Psoas muscle (tissue), 8 donors: ENCODE measurements at places on chromosomes 16 and 17. TPM values are rescaled to one million over a fixed set of nuclear protein-coding genes. Genes with fewer than 3 reads are reported as not detected.
A peak's percentile ranks its signal among the peaks of the same experiment; 100 is the strongest.

DNA sequence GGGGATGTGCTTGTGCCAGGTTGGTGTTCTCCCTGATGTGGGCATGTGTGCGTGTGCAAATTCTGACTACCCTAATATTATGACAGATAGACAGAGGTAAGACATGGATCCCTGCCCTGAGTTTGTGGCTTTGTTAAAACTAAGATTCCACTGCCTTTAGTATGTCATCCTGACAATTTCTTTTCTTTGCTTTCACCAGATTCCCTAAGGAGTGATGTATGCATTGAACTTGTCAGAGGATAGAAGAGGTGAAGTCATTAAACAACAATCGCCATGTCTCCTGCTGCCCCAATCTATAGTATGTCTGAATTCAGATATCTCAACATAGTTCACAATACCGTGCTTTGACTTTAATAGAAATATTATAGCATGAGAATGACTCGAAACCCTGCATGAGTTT is 137.1 kb upstream of the ELAC2 start:
- no peak for DNase-seq

DNA sequence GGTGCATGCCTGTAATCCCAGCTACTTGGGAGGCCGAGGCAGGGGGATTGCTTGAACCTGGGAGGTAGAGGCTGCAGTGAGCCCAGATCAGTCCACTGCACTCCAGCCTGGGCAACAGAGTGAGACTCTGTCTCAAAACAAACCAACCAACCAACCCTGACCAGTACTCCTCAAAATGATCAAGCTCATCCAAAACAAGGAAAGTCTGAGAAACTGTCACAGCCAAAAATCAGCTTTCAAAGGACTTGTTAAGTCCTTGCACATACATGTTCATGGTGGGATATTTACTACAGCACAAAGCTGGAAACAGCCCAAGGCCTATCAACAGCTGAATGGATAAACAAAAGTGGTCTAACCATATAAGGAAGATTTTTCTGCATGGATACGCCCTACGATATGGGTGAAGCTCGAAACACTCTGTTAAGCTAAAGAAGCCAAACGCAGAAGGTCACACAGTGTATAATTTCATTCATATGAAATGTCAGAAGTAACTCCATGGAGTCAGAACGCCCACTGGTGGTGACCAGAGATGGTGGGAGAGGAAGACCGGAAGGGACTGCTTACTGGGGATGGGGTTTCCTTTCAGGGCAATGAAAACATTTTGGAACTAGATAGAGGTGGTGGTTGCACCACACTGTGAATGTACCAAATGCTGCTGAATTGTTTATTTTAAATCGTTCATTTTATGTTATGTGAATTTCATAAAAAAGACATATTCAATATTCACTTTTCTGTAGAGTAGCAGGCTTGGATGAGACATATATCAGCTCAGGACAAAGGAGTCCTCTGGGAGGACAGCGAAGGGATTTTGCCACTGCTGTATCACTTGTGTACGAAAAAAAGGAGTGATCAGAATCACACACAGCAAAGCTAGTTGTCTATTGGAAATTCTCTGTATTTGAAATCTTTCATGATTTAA is 17.7 kb downstream of the CCL17 start:
- DNase-seq, result no peak

GRCh38 chr17:80229011-80229410 is 8.8 kb downstream of the SLC26A11 start:
- no peak for DNase-seq

DNA sequence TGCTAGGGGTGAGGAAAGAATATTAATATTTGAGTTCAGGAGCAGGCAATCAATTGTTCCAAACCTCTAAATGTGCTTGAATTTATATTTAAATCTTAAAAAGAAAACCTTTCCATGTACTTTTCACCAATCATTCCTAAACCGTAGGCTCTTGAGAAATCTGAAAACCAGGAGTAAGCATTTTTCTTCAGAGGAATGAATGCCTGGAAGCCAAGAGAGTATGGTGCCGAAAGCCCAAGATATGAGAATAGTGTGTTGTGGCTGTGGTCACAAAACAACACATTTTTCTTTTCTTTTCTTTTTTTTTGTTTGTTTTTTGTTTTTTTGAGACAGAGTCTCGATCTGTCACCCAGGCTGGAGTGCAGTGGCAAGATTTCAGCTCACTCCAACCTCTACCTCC is 37.6 kb downstream of the TEX2 start:
- DNase-seq, result no peak

GRCh38 chr17:30291543-30292285 is at the start of gene BLMH:
Gene BLMH (minus strand): TSS chr17:30291944. CDS start chr17:30291819, 125 bp downstream.
- peak; percentile 89 for DNase-seq

- DNase-seq, result no peak
Observed at GRCh38 chr16:47986031-47986430, 169.8 kb downstream of the ABCC12 start.

DNA sequence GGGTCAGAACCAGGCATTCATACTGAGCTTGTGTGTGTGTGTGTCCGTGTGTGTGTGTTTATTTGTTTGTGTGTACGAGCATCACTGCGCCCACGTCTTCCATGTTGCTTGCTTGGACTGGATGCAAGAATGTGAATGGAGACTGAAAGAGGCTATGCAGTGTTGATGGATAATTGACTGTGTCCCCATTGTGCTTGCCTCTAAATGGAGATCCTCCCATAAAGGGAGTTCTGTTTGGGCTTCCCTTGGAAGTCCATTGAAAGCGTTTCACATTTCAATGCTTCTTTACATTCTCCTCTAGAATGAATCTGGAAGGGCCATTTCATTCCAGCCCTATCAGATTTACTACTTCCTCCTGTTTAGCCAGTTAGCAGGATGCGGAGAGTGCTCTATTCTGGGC is 124.0 kb downstream of the GP2 start:
- no peak for DNase-seq

DNA sequence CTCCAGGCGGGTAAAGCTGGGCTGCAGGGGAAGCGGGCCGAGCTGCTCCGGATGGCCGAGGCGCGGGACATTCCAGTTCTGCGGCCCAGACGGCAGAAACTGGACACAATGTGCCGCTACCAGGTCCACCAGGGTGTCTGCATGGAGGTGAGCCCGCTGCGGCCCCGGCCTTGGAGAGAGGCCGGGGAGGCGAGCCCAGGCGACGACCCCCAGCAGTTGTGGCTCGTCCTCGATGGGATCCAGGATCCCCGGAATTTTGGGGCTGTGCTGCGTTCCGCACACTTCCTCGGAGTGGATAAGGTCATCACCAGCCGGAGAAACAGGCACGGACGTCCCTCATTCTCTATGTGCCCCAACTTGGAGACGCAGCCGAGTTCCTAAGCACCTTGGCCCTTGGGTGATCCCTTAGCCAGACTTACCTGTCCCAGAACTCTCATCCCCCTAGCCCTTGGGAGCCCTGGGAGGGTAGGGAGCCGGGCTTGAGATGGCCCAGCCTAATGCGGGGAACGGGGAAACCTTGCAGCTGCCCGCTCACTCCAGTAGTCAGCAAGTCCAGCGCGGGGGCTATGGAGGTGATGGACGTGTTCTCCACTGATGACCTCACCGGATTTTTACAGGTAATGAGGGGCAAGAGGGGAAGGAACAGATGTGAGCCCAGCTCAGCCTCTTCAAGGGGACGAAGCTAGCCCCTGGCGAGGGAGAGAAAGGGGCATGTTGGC is 806 bp downstream of the MRM1 start:
- peak; percentile 50 for DNase-seq

DNA sequence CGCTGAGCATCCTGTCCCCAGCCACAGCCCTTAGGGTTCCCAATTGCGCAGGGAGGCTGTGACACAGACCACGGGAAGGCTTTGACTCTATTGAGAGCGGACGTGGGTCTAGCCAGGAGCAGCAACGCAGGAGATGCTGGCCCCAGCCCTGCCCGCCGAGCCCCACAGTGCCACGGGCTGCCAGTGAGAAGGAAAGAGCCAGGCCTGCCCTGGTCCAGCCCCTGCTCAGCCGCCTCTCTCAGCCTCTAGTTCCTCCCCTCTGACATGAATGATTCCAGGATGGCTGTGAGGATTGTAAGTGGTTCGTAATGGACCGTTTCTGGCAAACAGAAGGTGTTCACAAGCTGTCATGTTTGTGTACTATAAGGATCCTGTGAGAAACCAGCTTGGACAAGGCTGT is 2.5 kb downstream of the BHLHA9 start:
- DNase-seq, result no peak

- no peak for DNase-seq
Observed at GRCh38 chr17:83099570-83100181, 20.3 kb downstream of the METRNL start.

DNA sequence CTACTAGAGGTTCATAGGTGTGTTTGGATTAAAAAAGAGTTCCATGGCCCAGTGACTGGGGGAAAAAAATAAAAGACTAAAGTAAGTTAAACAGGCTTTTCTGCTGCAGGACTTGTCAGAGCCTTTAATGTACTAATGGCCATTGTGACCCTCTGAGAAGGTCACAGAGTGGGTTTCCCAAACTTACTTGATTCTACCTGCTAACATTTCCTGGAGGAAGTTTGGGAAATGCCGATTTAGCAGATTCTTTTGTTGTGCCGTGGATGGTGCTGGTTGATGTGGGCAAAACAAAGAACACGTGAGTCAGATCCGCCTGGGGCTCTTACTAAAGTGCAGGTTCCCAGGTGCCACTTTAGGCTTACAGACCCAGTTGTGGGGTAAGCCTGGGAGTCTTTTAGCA is 13.6 kb upstream of the STH start:
- DNase-seq, result no peak

GRCh38 chr17:77746393-77746792 is 212.1 kb upstream of the TNRC6C start:
- no peak for DNase-seq

GRCh38 chr16:66028510-66029216 is 337.8 kb upstream of the CDH5 start:
- DNase-seq, result no peak

DNA sequence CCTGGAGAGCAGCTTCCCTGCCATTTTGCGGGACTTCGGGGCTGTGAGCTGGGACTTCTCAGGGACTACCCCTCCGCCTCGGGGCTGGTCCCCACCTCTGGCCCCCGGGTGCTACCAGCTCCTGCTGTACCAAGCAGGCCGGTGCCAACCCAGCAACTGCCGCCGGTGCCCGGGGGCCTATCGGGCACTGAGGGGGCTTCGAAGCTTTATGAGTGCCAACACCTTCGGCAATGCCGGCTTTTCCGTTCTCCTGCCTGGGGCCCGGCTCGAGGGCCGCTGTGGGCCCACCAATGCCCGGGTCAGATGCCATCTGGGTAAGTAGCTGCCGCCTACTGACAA is 1.3 kb downstream of the ASPHD1 start:
- no peak for DNase-seq

DNA sequence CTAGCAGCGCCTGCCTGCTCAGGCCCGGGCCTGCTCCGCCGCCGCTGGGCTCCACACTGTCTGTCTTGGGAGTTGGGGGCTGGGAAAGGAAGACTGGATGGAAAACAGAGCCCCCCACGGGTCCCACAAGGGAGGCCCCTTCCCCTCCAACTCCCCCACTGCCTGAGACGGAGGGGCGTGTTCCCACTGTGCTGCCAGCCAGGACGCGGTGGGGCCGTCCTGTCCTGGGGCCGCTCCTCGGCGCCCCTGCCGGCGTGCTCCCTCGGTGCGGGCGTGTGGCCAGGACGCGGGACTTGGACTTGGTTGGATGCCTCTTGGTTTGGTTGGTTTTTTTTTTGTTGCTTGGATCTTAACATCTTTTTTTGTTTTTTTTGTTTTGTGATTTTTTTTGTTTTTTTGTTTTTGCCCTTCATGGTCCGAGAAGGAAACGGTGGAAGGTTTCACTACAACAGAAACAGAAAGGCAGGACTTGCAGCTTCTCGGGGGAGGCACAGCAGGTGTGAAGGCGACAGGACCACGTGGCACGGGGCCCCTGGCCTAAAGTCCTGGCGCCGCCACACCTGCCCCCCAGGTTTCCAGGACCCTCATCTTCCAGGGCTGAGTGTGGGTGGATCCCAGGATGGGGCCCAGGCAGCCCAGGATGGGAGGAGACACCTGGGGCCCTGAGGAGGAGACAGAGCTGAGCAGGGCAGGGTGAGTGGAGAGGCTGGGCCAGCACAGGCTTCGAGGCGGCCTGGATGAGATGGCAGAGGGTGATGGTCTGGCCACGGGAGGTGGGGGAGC is 16.0 kb downstream of the ENGASE start:
- peak; percentile 82 for DNase-seq

DNA sequence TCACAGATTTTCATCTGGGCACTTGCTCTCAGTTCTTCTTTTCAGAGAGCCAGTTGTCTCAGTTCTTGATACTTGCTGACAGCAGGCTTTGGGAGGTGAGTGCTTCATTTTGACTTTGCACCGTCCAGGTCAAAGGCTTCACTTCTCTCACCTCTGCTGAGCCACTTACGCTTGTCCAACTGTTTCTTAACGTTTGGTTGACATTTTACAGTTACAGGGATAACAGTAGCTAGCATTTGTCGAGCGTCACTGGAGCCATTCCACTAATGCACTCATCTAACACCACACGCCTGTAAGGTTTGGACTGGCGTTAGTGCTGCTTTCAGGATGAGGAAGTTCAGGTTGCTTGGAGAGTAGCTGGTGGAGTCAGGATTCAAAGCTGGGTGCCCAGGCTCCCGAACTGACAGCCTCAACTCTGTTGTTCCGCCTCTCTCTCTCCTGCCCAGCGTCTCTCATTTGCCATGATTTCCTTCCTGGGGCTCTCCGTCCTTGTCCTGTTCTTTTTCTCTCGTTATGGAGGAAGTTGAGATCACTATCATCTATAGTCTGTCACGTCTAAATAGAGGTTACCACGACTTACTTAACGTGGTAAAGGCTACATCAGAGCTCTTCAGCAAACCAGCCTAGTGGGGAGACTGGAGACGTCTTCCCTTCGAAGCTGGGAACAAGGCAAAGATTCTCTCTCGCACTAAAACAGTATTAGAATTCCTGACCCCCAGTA is 220.8 kb downstream of the RPTOR start:
- no peak for DNase-seq

The HOXB5 gene
- polyA plus RNA-seq, result 0.30 TPM

The KRT16 gene
- polyA plus RNA-seq, result 0.07 TPM

The MARVELD3 gene
- 0.01 TPM for polyA plus RNA-seq

The PDIA2 gene
- polyA plus RNA-seq, result not detected

The CCL3 gene
- 0.22 TPM for polyA plus RNA-seq

The OR3A2 gene
- polyA plus RNA-seq, result not detected

The ANKS4B gene
- polyA plus RNA-seq, result 0.01 TPM

The DLX4 gene
- polyA plus RNA-seq, result not detected

The NLGN2 gene
- 2.9 TPM for polyA plus RNA-seq

The ZDHHC7 gene
- polyA plus RNA-seq, result 19.7 TPM

The RNU2-1 gene
- polyA plus RNA-seq, result not detected

The RRAD gene
- polyA plus RNA-seq, result 304 TPM

The NEUROD2 gene
- not detected for polyA plus RNA-seq

The LYRM1 gene
- polyA plus RNA-seq, result 54.0 TPM

The NGFR gene
- 5.1 TPM for polyA plus RNA-seq
